ENCODE measurements at places on chromosomes 1 and 21.

- DNase-seq: peak; percentile 23
Observed at GRCh38 chr1:86419277-86419903, 4.6 kb upstream of the CLCA2 start.

DNA sequence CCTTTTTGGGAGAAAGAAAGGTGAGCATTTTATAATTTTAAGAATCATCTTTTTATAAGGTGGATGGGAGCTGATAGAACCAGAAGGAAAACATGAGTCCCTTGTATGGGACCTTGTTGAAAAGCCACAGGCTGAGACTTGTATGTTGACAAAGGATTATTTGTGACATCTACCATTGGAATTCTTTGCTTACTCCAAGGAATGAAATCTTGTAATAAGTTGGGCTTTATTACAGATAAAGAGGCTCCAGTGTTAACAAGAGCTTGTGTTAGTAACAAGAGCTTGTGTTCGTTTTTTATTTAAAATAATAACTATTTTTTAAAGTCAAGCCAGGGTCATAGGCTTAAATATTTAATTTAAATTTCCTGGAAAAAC, 201.1 kb upstream of the CHRM3 start:
- no peak for DNase-seq

DNA sequence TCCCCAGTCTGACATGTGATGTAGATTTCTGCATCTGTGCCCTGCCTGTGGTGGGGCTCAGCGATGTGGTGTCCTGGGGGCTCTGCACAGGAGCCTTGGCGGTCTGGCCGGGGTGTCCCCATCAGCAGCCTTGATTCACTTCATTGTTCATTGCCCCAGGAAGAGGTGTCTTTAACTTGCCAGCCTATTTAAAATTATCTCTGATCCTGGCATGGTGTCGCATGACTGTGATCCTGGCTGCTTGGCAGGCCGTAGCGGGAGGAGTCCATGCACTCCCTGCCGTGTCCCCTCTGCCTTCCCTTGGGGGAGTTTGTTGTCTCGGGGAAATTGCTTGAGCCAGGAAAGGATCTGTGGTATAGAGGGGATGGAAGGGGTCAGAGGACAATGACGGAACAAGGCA, 59.9 kb downstream of the TRIM11 start:
- DNase-seq: no peak

DNA sequence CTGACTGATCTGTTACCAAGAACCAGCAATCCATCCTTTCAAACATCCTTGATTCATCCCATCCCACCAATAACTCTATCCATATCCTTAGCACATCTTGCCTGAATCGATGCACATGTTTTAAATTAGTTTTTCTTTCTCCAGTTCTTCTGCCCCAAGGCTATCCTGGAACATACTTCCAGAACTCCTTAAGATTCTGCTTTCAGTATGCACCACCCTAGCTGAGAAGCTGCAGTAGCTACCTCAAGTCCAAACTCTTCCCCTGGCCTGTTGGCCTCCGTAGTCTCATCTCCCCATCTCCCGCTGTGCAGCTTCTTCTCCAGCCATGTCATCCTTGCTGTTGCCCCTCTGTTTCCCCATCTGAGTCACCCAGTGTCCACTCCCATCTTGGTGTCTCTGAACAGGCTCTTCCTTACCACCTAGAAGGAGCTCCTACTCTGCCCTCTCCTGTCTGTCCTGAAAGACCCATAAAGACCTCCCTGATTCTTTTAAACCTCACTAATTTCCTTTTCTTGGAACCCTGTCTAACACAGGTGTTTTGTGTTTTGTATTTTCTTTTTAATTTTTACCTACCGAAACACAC, 108.0 kb downstream of the SGIP1 start:
- no peak for DNase-seq

- DNase-seq: no peak
Observed at GRCh38 chr1:206698011-206698410, 13.3 kb downstream of the MAPKAPK2 start.

DNA sequence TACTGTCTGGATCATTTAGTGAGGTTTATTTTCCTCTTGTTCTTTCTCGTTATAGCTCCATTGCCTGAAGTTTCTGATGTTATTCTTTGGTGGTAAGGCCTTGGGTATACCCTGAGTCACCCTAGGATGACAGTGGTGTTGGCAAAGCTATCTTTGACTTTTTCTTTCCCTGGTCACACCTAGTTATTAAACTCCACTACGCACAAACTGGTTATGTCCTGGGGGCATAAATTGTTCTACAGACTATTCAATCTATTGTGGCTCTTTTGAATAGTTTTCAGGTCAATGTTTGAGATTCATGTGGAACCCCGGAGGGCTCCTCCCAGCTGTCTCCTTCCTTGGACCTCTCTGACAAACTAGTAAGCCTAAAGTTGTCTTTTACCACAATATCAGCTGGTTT, 157.7 kb downstream of the SLC35F3 start:
- DNase-seq: no peak

DNA sequence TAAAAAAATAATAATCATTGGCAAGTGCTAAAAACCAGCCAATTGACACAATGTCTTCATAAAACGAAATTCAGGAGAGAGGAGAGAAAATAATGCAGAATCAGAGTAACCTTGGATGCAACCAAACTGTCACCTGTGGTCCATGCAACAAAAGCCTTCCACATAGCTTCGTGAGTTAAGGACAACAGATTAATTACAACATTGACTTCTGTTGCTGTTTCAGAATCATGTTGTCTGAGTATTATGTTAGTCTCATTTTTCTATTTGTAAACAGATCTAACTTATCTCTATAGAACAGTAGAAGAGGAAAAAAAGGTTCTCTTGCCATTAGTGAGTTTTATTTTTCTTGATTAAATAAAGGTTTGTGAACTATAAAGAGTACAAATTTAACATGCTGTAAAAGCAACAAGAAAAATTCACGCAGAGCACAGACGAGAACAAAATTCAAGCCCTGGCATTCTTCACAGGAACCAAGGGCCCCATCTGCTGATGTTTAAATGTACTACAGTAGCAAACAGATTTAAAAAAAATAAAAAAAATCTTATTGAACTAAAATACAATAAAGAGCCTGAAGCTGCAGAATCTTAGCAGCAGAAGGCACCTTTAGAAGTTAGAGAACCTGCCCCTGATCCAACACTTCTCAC, 381.1 kb upstream of the PKN2 start:
- peak; percentile 1 for DNase-seq

DNA sequence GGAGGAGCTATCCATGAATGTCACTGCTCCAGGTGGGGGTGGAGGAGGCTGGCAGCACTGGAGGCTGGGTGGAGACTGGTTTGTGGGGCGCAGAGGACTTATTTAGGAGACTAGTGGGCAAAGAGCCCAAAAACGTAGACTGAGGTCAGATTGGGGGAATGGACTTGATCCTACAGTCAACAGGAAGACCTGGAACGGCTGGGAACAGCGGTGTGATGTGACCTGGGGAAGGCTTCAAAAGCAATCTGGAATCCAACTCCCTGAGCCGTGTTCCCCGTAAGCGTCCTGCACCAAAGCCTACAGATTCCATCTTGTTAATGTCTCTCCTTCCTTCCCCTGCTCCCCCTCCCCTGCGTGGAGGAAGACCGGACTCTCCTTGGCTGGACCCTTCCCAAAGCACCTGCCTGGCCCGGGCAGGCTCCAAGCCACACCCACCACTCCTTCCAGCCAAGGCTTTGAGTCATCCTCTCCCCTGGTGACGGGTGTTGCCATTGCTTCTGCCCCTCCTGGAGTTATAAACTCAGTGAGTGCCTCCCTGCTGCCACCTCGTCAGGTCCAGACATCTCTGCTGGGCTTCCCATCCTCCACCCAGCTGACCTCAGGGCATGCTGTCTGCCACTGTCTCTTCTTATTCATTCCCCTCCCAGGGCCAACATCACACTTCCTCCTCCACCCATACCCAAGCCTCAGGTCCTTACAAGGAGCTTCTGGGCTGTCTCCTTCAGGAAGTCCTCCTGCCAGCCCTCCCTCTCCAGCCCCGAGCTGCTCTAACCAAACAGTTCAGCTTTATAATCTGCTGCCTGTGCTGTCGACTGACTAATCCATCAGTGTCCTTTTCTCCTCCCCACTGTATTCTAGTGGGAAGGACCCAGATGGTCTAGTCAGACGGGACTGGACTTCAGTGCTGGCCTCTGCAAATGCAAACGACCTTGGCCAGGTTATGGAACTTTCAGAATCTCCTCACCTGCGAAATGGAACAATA, 1.6 kb upstream of the CLSTN1 start:
- DNase-seq: peak; percentile 25

DNA sequence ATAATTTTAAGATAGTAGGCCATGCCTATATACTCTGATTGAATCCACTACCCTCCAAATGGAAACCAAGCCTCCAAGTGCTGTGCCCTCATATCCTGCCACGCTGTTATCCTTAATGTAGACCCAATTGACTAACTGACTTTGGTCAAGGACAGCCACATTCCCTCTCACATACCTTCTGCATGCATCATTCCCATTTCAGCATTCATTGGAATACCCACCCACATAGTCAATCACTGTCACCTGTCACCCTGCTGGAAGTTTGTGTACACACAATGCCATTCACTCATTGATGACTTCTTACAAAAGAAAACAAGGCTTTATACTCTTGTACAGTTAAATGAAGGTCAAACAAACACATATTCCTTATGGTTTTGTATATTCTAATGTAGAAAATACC, 221.1 kb upstream of the PBX1 start:
- DNase-seq: no peak

DNA sequence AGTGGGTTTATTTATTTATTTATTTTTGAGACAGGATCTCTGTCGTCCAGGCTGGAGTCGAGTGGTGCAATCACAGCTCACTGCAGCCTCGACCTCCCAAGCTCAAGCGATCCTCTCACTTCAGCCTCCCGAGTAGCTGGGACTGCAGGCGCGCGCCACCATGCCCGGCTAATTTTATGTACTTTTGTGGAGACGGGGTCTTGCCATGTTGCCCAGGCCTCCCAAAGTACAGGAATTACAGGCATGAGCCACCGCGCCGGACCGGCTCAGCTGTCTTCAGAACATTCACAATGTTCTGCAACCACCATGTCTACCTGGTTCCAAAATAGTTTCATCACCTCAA, 406 bp upstream of the DNAJC8 start:
- no peak for DNase-seq

DNA sequence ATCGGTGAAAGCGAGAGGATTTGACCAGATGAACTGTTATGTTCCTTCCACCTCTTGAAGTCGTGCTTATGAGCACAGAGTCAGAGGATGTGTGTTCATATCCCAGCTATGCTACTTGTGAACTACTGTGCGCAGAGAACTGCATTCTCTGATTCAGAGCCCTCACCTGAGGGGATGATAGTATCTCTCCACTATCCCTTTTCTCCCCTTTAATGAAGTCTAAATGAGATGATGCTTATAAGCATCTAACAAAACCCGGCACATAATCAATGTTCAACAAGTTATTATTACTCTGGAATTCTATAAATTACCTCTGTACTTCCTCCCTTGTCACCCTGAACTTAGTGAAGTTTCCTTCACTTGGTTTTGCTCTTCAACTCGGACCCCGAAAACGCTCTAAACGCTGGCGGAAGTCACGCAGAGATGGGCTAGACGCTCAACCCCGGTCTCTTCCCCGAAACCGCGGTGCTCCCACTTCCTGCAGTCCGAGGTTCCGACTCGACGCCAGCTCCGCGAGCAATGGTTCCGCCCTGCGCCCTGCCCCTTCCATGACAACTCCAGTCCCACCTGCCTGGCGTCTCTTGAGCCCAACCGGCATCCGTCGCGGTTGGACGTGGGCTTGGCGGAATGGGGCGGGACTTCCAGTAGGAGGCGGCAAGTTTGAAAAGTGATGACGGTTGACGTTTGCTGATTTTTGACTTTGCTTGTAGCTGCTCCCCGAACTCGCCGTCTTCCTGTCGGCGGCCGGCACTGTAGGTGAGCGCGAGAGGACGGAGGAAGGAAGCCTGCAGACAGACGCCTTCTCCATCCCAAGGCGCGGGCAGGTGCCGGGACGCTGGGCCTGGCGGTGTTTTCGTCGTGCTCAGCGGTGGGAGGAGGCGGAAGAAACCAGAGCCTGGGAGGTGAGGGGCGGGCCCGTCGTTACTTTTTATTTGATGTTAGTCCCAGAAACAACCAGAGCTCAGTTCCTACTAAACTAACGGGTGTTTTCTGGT, at the start of gene NUF2:
NUF2 (plus strand) TSS at position 644 of the 995 bp plus-strand sequence. CDS start 4,098 bp downstream, outside the sequence.
- DNase-seq: peak; percentile 99

- no peak for DNase-seq
Observed at GRCh38 chr21:34934350-34934749, 114.8 kb downstream of the RUNX1 start.

GRCh38 chr1:116513956-116514355, 56.9 kb downstream of the CD58 start:
- DNase-seq: no peak

DNA sequence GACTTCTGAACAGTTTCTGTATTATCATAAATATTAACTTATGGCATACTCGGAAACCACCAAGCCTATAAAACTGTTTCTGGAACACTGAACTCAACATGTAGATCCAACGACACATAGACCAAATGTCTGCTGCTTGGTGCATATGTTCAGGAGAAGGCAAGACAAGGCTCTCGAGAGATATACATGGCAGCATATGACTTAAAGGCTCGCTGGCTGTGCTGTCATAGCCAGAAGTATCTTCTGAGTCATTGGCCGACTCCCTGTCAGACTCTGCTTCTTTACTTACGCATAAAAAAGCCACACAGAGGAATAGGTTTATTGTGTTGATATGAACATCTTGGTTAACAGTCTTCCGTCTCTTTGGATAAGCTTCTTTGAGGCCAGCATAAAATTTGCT, 60.6 kb downstream of the LYST start:
- no peak for DNase-seq

- DNase-seq: no peak
Observed at GRCh38 chr1:204627436-204627835, 58.1 kb downstream of the LRRN2 start.

- no peak for DNase-seq
Observed at GRCh38 chr1:203033917-203034316, 7.6 kb downstream of the PPFIA4 start.

GRCh38 chr1:24912376-24913273, 17.5 kb downstream of the RUNX3 start:
- no peak for DNase-seq

DNA sequence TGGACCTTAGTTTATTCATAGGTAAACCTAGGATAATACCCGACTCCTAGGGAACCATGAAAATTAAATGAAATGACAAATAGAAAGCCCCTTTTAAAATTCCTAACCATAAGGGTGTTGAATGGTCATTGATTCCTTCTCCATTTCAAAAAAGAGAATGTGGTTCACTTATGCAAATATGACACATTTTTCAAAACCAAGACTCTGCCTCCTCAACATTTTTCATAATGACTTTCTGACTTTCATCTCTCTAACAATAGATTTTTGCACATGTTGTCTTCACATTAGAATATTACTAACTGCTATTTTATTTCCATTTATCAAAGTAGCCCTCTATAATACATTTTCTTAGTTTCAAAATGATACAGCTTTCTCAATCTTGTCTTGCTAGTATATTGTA, 169.1 kb downstream of the NTNG1 start:
- no peak for DNase-seq

DNA sequence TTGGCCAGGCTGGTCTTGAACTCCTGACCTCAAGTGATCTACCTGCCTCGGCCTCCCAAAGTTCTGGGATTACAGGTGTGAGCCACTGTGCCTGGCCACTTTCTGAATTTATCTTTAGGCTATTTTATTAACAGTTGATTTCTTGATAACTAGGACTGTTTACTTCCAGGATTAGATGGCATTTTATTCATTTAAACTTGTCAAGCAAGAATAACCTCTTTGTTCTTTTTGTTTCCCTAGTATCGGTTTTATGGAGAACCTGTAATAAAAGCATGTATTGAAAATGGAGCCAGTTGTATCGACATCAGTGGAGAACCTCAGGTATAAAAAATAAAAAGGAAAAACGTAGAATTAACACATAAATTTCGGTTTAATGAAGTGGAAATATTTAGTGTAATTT, 11.5 kb downstream of the SCCPDH start:
- DNase-seq: no peak

- DNase-seq: no peak
Observed at GRCh38 chr1:200907611-200908097, 13.0 kb downstream of the INAVA start.

All from T47D (cell line).